ENCODE measurements at places on chromosomes 12 and 14.

DNA sequence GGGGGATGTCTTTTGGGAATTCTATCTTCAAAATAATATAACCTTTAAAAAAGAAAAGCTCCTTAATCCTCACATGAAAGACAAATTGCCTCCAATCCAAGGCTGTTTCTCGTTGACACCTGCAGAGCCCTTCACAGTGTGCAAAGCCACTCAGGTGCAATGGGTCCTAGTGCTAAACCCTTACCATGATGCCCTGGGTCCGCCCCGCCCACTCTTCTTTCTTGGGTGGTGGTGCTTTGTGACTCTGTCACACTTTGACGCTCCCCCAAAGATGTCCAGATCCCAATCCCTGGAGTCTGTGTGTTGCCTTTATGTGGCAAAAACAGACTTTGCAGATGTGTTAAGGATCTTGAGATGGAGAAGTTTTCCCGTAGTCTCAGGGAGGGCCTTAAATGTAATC lies 29.7 kb downstream of the CLMN start:
- no peak for DNase-seq

- no peak for DNase-seq
Observed at GRCh38 chr12:32877601-32878459, 18.7 kb downstream of the PKP2 start.

DNA sequence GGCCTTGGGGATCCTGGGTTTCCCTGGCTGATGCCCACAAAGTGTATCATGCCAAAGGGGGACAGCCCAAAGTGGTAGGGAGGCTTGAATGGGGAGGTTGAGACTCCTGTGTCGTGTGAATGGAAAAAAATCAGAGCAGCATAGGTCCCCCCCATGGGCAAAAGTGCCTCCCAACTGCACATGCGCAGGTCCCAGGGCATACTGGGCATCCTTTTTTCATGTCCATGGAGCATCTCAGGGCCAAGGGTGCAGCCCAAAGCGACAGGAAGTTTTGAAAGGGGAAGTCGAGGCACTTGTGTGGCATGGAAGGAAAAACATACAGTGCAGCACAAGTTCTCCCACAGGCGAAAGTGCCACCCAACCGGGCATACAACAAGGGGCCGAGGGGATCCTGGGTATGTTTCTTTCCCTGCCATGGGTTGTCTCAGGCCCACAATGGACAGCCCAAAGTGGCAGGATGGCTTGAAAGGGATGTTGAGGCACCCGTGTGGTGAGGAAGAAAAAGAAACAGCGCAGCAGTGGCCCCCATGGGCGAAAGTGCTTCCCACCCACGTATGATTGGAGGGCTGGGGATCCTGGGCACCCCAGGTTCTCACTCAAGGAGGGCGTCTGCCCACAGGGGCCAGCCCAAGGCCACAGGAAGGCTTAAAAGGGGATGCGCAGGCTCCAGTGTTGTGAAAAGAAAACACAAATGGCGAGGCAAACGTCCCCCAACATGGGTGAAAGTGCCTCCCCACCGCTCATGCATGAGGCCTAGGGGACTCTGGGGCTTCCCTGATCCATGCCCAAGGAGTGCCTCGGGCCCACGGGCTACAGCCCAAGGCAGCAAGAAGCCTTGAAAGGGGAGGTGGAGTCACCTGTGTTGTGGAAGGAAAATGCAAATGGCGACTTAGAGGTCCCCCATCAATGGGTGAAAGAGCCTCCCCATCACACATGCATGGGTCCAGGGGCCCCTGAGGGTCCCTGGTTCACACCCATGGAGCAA lies 573.7 kb downstream of the ALG10 start:
- no peak for DNase-seq

- DNase-seq = no peak
Observed at GRCh38 chr14:20428010-20428365, 8.0 kb downstream of the KLHL33 start.
